Activated CD8-positive, alpha-beta memory T cell treated with anti-CD3 and anti-CD28 coated beads for 4 hours (primary cell): ENCODE measurements at places on chromosomes 2 and 18.

DNA sequence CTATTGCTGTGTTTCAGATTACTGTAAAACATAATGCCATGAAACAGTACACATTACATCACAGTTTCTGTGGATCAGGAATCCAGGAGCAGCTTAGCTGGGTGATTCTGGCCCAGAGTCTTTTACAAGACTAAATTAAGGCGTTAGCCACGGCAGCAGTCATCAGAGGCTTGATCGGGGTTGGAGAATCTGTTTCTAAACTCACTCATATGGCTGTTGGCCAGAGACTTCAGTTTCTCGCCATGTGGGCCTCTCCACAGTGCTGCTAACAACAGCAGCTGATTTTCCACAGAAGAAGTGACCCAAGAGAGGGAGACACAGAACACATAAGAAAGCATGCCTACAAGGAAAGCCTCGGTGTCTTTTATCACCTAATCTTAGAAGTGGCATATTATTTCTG lies 89.2 kb upstream of the MYO3B start:
- no peak for DNase-seq

DNA sequence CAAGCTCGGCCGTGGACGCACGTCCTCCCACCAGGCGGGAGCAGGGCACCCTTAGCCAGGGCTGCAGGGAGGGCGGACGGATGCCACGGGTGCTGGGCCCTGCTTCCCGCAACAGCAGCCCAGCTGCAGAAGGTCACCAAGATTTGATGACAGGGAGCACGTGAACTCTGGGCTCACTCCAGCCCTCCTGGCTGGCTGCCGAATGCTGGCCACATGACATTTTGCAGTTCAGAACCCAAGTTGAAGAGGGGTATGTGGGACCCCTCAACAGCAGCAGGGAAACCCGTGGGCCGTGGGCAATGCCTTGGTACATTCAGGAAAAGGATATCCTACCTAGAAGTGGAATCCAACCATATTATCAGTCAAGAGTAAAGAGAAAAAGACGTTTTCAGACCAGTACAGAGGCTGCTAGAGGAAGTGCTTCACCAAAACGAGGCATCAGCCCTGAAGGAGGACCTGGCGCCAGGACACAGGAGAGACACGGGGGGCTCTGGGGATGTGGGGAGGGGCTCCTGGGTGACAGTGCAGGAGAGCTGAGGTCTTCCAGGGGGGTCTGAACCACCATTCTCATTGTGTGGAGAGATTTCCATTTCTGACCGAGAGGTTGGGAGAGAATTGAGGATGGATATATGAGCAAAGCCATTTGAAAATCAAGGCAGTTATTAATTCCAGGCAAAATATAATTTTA lies 107.4 kb upstream of the CTDP1 start:
- no peak for DNase-seq

- DNase-seq: no peak
These were observed 19.0 kb downstream of the UBE2E3 start for GRCh38 chr2:180999274-180999964.

- DNase-seq: no peak
These were observed 633.8 kb upstream of the ZNF804A start for GRCh38 chr2:183964565-183964964.

DNA sequence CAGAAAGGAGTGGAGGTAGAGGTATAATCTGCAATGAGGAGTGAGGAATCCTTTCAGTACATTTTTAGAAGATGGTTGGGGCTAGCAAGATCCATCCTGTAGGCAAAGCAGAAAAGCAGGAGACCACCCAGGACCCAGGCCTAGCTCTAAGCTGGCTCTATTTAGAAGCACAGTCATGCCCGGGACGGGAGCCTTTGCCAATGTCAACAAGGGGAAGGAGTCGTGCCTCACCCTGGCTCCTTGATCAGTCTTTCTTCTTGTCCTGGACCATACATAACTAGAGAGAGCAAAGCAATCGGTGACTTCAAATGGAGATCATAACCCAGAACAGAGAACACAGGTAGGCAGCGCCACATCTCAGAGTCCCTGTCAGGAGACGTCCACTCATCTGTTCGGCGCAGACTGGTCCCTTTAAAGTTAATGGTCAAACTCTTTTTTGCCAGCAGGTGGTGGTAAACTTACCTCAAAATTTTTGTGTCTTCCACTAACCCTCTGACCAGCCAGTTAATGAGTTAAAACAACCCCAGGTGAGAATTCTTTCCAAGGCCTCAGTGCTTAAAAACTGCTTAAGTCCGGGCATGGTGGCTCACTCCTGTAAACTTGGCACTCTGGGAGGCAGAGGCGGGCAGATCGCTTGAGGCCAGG lies 8.0 kb downstream of the MC5R start:
- DNase-seq: no peak

DNA sequence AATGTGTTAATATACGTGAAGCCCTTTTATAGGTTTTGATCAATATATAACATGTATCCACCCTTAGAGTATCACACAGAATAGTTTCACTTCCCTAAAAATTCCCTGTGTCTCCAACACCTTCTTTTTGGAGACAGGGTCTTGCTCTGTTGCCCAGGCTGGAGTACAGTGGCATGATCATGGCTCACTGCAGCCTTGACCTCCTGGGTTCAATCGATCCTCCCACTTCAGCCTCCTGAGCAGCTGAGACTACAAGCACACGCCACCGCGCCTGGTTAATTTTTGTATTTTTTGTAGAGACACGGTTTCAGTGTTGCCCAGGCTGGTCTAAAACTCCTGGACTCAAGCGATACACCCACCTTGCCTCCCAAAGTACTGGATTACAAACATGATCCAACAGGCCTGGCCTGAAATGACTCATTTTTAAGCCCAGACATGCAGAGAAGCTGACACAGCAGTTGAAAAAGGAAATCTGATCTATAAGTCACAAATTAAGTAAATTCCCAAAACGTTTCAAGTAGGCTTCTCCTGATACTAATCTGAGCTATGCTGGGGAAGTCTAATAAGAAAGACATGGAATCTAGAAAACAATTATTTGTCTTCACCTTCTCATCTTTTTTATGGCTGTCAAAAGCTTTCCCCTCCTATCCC lies 2.9 kb downstream of the DUSP11 start:
- no peak for DNase-seq

- DNase-seq: peak; percentile 6
These were observed 711 bp downstream of the SFXN5 start for GRCh38 chr2:73070643-73071359.

GRCh38 chr2:9309147-9309546 lies 102.5 kb downstream of the ASAP2 start:
- no peak for DNase-seq

DNA sequence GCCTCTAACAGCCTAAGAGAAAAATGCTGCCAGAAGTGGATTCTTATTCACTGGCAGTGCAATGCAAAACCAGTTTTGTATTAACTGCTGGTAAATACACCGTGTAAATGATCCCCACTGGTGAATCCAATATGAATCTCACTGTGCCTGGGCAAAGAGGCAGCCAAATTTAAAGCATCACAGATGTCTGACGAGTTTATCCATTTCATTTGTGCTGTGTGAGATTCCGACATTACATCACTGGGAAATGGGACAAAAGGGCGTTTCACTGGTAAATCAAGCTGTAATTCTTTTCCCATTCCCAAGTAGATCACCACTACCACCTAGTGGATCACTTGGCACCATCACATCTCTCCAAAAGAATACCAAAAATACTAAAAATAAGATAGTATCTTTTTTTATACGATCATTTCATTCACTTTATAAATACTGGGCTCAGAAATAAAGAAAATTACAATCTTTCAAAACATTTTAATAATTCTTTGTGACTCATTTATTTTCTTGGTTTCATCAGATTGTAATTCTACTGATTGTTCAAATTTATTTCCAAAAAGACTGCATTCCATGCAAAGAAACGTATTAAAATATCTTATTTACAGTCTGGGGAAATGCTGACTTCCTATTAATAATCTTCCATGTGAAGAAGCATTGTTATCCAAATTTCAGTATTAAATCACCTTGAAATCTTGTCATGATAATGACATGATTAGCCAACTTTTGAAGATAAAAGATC lies 125.6 kb downstream of the GRB14 start:
- no peak for DNase-seq

DNA sequence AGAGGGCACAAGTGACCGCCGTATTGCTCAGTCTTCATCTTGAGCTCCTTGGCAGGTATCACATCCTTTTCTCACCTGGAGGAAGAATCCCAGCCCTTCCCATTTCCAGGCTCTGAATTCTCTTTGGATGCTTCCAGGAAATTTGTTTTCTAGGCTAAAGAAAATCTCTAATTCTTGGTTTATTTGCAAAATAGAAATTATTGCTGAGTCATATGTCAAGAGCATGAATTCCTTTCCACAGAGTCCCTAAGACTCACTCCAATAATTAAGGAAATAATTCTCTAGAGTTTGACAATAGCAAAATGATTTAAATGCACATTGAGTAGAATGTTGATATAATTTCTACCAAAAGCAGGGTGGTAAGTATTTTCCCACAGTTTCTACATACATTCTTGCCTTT lies 16.3 kb upstream of the CCDC68 start:
- no peak for DNase-seq

GRCh38 chr2:172734711-172735581 lies 699 bp upstream of the RAPGEF4 start:
- no peak for DNase-seq

GRCh38 chr2:66673286-66673685 lies 238.4 kb downstream of the MEIS1 start:
- no peak for DNase-seq

GRCh38 chr2:20615466-20616241 lies 35.2 kb downstream of the HS1BP3 start:
- no peak for DNase-seq

DNA sequence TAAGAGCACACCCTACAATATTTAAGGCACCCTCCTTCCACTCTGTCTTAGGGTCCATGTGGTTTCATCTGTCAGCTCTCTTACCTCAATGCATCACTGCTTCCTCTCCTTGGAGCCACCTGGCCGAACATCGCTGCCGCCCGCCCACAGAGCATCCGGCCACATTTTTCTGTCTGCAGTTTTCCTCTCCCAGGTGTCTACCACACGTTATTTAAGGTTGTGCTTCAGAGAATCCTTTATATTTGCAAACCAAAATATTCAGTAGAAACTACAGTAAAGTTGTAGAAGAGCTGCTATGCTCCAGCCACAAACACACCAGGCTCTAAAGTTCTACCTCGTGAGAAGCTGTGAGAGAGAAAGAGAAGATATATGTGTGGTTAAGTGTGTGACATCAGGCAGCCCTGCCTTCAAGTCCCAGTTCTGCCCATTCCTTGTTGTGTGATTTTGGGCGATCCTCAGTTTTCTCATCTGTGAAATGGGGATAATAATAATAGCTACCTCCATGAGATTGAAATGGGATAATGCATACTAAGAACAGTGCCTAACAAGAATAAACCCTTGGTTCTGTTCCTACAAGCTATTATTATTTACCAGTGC lies 4.9 kb upstream of the STK17B start:
- peak; percentile 83 for DNase-seq

- DNase-seq: no peak
These were observed 31.0 kb upstream of the CAVIN2 start for GRCh38 chr2:191877875-191878274.

GRCh38 chr18:47175283-47175897 lies 774 bp downstream of the IER3IP1 start:
- DNase-seq: no peak

DNA sequence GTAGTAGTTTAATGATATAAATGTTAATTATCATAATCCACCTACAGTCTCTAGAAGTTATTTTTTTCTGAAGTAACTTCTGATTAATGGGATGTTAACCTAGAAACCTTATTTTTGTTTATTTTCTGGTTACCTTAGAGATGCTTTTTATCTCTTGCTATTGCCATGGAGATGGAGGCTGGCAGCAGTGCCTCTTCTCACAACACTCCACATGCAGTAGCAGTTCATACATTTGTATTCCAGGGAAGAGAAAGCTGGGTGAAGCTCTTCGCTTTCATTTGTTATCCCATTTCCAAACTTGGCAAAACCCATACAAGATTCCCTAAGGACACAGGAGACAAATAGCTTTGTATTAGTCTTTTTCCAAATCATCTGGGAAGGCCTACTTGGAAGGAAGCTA lies 1794.1 kb upstream of the LRRTM1 start:
- no peak for DNase-seq

DNA sequence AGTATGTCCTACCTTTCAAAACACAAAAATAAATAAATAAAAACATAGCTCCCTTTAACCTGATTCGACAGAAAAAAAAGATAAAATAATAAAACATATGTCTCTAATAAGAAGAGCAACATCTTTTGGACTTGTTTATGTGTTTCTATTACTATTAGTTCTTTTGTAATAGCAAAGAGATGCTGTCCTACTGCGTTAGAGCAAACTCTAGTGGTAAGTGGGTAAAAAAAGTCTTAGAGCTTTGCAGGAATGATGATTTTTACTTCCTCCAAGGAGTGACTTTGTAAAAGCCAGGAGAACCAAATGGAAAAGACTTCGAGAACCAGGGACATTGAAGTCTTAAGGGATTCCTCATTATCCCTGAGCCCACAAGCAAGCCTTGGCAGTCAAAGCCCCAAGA lies 450.1 kb downstream of the METTL4 start:
- no peak for DNase-seq

DNA sequence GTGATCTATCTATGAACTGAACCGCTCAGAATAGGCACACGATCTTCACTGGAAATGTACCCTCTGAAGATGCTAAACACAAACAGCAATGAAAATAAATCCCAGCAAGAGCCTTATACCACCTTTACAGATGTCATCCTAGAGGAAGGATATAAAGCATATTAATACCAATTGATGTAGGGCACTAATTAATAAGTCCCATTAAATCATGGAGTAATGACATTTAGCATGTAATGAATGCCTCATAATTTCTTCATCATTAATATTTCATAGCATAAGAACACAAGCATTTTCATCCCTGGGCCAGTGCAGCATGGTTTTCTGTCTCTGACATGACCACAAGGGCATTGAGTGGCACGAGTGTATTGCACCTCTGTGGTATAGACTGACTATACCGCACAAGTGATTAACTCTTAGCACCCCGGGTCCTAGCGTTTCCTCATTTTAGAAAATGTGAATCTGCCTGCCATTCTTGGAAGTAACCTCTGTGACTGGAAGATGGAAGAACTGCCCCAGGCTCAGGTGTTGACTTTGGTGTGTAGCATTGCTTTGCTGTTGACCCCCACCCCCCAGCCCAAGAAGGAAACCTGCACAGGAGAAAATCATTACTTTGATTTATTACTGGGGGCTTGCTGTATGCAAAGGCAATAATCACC lies 1.4 kb upstream of the TMEM178A start:
- DNase-seq: no peak

GRCh38 chr2:83953697-83954096 lies 505.4 kb downstream of the SUCLG1 start:
- DNase-seq: no peak

- no peak for DNase-seq
These were observed 81.9 kb upstream of the ZNF397 start for GRCh38 chr18:35158728-35159450.

- DNase-seq: no peak
These were observed 286.0 kb downstream of the TRIB2 start for GRCh38 chr2:13002536-13003331.

GRCh38 chr2:205171261-205171940 lies 510.9 kb upstream of the NRP2 start:
- DNase-seq: no peak

GRCh38 chr18:5107988-5108387 lies 89.1 kb downstream of the AKAIN1 start:
- DNase-seq: no peak

GRCh38 chr2:241225545-241225944 lies 37.1 kb downstream of the ANO7 start:
- DNase-seq: no peak

- DNase-seq: no peak
These were observed 154.6 kb downstream of the THADA start for GRCh38 chr2:43441195-43441594.
